Stimulated activated CD8-positive, alpha-beta memory T cell treated with anti-CD3 and anti-CD28 coated beads, Interleukin-2, amount 100 ng/mL, for 1 hour (primary cell): ENCODE measurements at places on chromosomes 13 and 19.

DNA sequence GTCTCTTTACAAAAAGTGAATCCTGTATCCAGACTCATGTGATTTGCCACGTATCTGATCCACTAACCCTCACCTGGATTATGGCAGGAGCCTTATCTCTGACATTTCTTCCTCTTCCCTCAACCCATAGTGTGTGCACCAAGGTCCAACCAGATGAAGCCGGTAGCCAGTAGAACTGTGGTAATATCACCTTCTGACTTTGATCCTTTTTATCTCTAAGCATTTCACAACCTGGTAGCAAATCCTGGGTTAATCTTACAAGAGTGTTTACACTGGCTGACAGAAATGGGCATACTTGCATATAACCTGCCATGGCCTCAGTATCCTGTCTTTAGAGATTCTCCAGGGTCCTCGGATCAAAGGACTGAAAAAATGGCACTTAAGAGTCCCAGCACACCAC lies 1.9 kb downstream of the ZNF417 start:
- no peak for DNase-seq

DNA sequence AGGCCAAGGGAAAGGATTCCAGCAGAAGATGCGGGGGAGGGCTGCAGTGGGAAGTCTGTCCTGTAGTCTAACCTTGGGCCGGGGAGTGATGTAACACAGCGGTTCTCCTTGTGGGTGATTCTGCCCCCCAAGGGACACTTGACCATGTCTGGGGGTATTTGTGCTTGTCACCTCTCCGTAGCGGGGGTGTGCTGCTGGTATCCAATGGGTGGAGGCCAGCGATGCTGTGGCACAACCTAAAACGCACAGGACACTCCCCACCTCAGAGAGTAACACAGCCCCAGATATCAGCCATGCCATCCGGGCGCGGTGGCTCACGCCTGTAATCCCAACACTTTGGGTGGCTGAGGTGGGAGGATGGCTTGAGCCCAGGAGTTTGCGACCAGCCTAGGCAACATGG lies 36.3 kb downstream of the ZNRF4 start:
- DNase-seq: no peak

GRCh38 chr13:28089065-28089464 lies 11.3 kb downstream of the FLT3 start:
- no peak for DNase-seq

GRCh38 chr13:32136716-32137115 lies 105.1 kb downstream of the FRY start:
- DNase-seq: no peak

GRCh38 chr13:34076319-34076718 lies 258.4 kb downstream of the RFC3 start:
- no peak for DNase-seq

DNA sequence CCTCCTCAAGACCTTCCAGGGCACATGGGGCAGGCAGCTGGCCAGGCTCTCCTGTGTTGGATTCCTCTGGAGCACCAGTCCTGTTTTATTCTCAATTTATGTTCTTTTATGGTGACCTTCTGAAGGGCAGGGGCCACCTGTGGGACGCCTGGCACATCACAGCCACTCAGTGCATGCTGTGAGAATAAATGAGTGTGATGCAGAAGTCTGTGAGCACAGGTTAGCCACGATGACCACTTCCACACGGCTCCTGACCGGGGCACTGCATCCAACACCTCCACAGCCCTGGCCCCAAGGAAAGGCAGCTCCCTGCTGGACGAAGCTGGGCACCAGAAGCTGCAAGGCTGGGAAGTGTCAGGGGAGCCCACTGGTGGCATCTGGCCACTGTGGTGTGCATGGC lies 122.8 kb downstream of the CRYL1 start:
- no peak for DNase-seq

DNA sequence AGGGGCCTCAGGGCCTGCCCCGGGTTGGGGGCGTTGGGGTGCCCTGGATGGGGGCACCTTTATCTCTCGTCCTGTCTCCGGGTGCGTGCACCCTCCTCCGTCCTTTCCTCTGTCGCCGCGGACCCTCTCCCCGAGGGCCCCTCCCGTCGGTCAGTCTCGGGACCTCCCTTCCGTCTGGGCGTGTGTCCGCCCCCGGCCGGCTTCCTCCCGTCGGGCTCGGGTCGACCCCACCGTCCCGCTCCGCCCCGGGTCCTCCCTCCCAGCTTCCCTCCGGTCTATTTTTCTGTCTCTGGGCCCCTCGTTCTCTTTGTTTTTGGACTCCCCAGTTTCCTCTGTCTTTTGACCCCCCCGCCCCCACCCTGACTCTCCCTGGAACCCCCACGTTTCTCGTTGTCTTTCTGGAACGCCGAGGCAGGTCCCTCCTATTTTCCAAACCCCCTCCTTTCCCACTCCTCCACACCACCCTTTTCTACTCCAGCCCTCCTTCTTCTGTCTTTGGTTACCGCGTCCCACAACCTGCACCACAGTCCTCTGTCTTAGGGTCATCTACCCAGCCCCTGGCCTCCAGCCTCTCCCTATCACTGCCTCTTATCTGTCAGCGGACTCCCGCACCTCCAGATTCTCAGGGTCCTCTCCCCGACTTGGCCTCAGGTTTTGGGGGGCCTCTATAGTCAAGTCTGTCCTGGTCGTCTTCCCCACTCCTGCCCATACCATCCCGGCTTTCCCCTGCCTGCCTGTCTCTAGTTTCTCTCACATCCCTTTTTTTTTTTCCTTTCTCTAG lies 757 bp downstream of the EGLN2 start:
- DNase-seq: no peak

DNA sequence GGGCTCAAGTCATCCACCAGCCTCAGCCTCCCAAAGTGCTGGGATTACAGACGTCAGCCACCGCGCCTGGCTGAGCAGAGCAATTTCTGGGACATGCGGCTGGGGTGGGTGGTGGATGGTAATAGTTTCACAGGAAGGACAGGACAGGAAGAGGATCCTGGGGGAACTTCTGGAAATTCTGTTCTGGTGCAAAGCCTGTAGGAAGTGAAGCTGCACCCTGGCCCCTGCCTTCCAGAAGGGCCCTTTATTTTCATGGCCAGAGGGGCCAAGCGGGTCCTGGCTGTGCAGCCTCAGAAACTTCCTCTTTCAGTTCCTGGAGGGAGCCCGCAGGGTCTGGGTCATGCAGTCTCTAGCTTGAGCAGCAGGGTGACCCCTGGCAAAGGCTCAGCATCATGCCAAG lies 15.7 kb downstream of the FEM1A start:
- no peak for DNase-seq

DNA sequence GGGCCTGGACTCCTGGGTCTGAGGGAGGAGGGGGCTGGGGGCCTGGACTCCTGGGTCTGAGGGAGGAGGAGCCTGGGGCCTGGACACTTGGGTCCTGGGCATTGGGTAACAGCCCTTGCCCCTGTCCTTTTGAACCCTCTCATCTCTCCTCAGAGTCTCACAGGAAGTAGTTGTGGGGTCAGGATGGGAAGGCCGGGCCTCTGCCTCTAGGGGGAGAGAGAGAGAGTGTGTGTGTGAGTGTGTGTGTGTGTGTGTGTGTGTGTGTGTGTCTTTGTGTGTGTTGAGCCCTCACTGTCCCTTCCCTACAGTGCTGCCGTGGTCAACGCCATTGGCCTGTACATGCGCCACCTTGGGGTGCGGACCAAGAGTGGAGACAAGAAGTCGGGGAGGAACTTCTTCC lies 10.9 kb downstream of the ARHGEF1 start:
- no peak for DNase-seq

DNA sequence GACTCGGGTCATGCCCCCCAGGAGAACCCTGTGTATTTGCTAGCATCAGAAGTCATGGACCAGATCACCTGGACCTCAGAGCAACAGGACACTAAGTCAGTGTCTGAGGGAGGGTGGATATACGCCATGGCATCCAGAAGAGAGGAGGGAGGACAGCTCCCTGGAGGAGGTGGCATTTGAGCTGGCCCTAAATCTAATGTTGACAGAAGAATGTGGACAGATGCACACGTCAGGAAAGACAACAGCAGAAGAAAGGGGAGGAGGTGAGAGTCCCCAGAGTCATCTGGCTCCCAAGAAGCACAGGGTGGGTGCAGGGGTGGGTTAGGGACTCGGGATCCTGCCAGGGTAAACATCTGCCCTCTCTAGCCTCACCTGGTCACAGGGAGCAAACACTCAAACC lies 24.5 kb upstream of the CCNE1 start:
- no peak for DNase-seq

DNA sequence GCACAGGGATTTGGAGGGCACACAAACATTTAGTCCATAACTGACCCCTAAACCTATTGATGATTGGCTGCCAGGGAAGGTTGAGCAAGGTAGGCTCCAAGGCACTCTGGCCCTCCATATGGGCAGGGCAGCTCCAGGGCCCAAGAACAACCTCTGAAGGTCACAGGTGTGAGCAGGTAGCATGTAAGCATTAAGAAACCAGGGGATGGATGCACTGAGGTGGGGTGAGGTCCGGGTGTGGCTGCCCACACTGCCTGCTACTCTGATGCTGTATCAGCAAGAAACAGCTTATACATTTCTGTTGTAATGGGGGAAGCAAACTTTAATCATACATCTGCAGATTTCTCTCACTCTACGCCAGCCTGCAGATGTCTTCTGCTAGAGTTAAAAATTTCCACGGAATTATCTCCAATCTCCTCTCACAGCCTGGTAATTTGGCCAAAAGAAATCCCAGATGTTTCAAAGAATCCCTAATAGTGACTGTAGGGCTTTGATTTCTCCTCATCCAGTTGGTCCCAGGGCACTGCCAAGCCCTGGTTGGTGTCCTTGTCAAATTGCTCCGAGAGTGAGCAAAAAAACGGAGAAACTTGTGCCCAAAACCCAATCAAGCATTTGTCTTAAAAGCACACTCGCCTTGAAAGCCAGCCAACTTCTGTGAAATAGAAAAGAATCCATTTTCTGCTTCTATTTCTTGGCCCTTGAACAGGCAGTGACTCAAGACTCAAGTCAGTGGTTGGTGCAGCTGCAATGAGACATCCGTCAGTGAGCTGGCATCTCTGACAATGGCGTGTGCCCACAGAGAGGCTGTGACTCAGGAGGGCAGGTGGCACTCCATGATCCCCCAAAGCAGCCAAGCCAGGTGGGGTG lies 72.5 kb upstream of the MRI1 start:
- DNase-seq: no peak

DNA sequence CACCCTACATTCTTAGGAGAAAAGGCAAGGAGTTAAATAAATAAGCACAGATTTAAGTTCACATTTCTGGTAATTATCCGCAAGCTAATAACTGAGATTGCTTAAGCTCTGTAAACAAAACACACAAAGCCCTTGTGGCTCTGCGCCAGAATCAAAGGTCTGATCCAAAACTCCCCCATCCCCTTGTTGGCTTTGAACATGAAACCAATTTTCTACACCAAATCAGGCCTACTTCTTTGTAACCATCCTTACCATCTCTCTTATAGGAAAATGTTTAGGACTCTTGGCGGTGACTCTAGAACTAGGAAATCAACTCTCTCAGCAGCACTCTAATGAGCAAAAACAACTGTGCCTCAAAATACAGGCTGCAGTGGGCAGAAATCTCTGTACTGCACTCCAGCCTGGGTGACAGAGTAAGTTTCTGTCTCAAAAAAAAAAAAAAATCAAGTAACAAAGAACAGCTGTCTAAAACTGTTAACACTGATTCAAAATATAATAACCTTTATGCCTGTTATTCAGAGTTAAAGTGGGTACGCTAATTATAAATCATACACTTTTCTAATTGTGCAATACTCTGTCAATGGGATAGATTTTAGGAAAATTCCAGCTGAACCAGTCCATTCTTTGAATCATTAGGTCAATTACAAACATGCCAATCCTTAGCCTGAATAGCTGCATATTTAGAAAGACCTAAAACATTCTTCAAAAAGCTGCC lies 25.8 kb downstream of the ABCC4 start:
- DNase-seq: no peak
